ENCODE measurements at places on chromosomes 7 and 10. TPM values are rescaled to one million over a fixed set of nuclear protein-coding genes. Genes with fewer than 3 reads are reported as not detected.

Gene NUTM2A
- total RNA-seq: 0.24 TPM

Gene SPDYE6
- not detected for total RNA-seq

Gene NPFFR1
- not detected for total RNA-seq

Gene RSBN1L
- 15.4 TPM for total RNA-seq

Gene SPRN
- total RNA-seq: not detected

Gene COL26A1
- total RNA-seq: not detected

Gene AOAH
- total RNA-seq: not detected

Gene PAPOLB
- not detected for total RNA-seq
